ENCODE measurements at places on chromosomes 6 and 20.

DNA sequence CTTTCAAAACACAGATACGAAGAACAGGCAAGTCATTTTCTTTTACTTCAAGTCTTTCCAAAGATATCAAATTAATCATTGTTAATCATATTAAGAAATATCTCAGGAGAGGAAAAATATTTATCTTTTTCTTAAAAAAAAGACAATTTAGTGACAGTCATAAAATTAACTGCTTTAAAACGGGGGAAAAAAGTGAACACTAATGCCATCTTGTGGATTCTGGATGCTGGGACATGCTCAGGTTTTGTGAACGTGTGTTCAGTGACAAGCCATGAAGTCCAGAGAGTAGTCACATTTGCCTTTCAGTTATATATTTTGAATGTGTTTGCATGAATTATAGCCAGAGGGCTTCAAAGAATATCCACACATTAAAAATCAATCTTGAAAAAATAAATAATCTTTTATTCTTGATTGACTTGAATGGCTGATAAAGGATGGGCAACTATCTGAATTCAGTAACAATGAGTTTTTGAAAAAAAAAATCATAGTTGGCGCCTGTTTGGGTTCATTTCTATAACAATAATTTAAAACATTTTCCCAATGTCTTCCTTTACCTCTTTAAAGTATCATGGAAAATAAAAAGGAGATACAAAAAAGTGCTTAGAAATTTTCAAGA, 74.7 kb upstream of the NOX3 start:
- H3K27ac ChIP-seq = no peak overlapping the region
- H3K36me3 ChIP-seq = no peaks in the 10 kb centered on the region
- DNase-seq = peak; percentile 21
- H3K4me3 ChIP-seq = no peak overlapping the region
- H3K27me3 ChIP-seq = no peaks in the 10 kb centered on the region
- H3K4me1 ChIP-seq = no peaks in the 10 kb centered on the region

DNA sequence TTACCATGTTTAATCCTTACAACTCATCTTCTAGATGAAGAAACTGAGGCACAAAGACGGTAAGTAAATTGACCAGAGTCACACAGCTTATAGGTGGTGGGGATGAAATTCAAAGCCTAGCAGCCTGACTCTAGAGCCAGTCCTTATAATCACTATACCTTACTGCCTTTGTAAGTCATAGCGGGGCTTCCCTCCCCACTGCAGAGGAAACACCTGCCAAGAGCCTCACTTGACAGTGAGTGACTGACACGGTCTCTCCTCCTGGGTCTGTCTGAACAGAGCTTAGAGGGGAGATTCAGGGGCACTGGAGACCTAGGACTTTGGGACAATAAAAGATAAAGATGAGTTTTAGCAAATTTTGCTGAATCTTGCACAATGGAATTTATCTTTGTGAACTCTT, 12.8 kb downstream of the SUN5 start:
- no peak overlapping the region for H3K4me3 ChIP-seq
- no peaks in the 10 kb centered on the region for H3K36me3 ChIP-seq
- H3K27me3 ChIP-seq = no peaks in the 10 kb centered on the region
- H3K27ac ChIP-seq = no peak overlapping the region
- no peak for DNase-seq

GRCh38 chr6:50116797-50117542, 67.2 kb upstream of the DEFB112 start:
- no peaks in the 10 kb centered on the region for H3K27me3 ChIP-seq
- DNase-seq = no peak
- H3K4me1 ChIP-seq = no peaks in the 10 kb centered on the region
- H3K27ac ChIP-seq = no peak overlapping the region

DNA sequence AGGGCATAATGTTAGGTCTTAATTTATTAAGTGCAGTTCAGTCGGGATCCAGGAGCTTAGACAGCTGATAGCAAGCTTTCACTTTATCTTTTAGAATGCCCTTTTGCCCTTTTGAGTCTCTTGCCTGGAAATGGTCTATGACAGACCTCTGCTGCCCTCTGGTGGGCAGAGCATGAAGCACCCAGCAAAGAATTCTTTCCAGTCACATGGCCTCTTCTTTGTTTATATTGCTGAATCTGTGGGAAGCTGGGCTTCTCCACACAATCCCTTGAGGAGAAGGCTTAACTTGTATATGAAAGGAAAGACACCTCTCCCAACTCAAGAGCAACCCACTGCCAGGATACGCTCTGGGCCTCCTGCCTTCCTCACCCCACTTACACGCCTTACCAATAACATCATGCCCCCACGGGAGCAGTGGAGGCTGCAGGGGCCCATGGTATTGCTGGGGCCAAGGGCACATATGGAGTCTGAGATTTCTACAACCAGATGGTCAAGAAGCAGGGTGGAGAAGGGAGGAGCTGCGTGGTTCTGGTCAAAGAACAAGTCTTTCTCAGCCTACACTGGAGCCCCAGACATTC, 20.4 kb downstream of the WFDC3 start:
- no peak overlapping the region for H3K4me3 ChIP-seq
- DNase-seq = peak; percentile 62
- peaks cover 7% of the 10 kb centered on the region for H3K4me1 ChIP-seq
- no peaks in the 10 kb centered on the region for H3K27me3 ChIP-seq

DNA sequence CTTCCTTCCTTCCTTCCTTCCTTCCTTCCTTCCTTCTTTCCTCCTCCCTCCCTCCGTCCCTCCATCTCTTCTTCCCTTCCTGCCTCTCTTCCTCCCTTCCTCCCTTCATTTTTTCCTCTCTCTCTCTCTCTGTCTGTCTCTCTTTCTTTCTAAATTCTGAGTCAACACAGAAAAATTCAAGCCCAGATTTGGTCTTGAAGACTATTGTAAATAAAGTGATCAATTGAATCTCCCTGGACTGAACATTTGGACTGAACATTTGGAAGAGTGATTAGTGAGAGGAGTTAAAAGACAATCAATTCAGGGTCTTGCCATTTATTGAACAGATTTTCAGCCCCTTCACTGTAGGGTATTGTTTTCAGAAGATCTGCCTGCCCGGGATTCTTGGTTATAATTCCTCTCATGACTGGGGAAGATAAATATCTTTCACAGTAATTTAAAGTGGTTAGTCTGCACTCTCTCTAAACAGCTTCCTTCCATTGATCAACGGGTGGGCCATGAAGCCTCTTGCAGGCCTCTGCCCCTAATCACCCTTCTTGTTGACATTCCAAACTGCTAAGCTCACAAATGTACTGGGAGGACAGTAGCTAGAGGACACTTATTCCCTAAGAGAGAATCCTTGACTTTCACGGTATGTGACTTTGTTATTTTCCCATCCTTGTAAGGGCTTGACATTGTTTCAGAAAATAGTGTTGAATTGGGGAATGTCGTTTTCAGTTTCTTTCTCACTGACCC, 101.7 kb upstream of the BMP2 start:
- H3K4me3 ChIP-seq = no peak overlapping the region
- no peaks in the 10 kb centered on the region for H3K4me1 ChIP-seq
- no peak overlapping the region for H3K27ac ChIP-seq
- no peak for DNase-seq
- H3K27me3 ChIP-seq = no peaks in the 10 kb centered on the region
- no peaks in the 10 kb centered on the region for H3K36me3 ChIP-seq

GRCh38 chr6:109612268-109612667, 78.7 kb downstream of the AK9 start:
- no peaks in the 10 kb centered on the region for H3K27me3 ChIP-seq
- no peaks in the 10 kb centered on the region for H3K36me3 ChIP-seq
- no peaks in the 10 kb centered on the region for H3K4me1 ChIP-seq
- DNase-seq = no peak
- H3K27ac ChIP-seq = no peak overlapping the region

DNA sequence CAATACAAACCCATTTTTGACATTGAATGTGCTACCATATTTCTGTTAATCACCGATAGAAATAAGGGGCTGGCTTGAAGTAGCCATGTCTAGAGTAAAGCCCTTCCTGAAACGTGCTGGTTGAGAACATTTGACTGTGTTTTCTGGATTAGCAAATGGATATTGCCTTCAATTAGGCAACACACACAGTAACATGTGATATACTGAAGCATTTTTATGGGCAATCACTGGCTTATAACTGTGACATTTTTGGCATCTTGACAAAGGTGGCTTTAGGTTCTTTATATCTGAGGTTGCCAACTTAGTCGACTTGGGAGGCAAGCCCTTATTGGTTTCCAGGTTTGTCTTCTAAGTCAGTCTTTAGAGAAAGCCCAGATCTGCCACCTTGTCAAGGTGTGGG, 292.9 kb downstream of the BTBD3 start:
- no peaks in the 10 kb centered on the region for H3K4me1 ChIP-seq
- no peaks in the 10 kb centered on the region for H3K36me3 ChIP-seq
- no peaks in the 10 kb centered on the region for H3K27me3 ChIP-seq
- DNase-seq = no peak
- H3K27ac ChIP-seq = no peak overlapping the region
- H3K4me3 ChIP-seq = no peak overlapping the region

- no peaks in the 10 kb centered on the region for H3K27me3 ChIP-seq
- H3K4me3 ChIP-seq = no peak overlapping the region
- H3K36me3 ChIP-seq = no peaks in the 10 kb centered on the region
- no peak for DNase-seq
- H3K4me1 ChIP-seq = no peaks in the 10 kb centered on the region
- no peak overlapping the region for H3K27ac ChIP-seq
Observed at GRCh38 chr6:139903411-139904157, 529.1 kb upstream of the CITED2 start.

DNA sequence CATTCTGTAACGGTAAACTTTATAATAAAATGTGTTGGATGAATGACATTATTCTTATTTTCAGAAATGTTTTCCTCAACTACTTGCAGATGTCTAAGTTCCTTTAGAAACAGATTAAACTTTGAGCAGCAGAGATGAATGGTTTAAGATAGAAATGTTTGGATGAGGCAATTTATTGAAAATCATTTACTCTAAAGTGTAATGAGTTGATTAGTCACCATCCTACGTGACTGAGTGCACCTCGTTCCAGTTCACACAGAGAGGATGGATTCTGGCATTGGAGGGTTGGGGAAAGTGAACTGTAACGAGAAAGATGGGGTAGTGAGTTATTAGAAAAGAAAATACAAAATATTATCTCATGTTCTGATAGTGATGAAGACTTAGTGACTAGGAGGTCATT, 28.7 kb downstream of the SMPDL3A start:
- no peaks in the 10 kb centered on the region for H3K36me3 ChIP-seq
- H3K27me3 ChIP-seq = no peaks in the 10 kb centered on the region
- no peaks in the 10 kb centered on the region for H3K4me1 ChIP-seq

- no peaks in the 10 kb centered on the region for H3K27me3 ChIP-seq
- H3K4me3 ChIP-seq = no peak overlapping the region
- H3K4me1 ChIP-seq = no peaks in the 10 kb centered on the region
- no peak overlapping the region for H3K27ac ChIP-seq
Observed at GRCh38 chr20:17579369-17580039, 9.6 kb downstream of the DSTN start.

DNA sequence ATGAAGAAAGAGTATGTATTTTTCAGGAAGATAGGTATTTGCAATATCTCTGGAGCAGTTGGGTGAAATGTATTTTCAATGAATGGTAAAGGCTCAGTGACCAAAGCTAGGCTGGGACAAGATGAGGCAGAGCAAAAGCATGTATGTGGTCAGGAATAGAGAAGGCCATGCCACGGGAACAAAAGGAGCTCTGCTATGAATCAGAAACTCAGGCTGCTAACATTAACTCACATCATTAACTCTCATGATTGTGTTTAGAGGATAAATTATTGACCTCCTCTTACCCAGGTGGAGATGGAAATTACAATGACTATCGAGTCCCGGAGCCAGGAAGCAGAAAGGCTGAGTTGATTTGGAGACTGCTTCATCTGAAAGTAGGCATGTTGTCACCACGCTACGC, 220.2 kb downstream of the FUT9 start:
- H3K36me3 ChIP-seq = no peaks in the 10 kb centered on the region
- H3K4me3 ChIP-seq = no peak overlapping the region
- no peak overlapping the region for H3K27ac ChIP-seq

DNA sequence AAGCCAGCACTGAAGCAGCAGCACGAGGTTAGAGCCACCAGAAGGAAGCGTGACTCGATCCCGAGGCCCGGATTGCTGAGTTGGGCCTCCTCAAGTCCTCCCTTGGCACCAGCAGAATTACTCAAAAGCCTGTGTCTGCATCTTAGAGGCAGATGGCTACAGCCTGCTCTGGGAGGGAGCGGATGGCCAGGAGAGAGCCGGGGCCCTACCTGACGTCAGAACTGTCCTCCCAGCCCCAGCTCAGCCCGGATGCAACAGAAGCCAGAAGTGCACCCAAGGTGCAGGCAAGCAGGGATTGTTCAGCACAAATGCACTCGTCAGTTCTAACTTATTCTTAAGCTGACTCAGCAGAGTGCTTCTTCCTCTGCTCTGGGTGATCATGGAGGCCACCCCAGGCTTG, 155.5 kb upstream of the RPS6KA2 start:
- H3K4me1 ChIP-seq = no peaks in the 10 kb centered on the region
- no peak for DNase-seq
- H3K27me3 ChIP-seq = no peaks in the 10 kb centered on the region
- no peaks in the 10 kb centered on the region for H3K36me3 ChIP-seq

- H3K27me3 ChIP-seq = no peaks in the 10 kb centered on the region
- H3K36me3 ChIP-seq = no peaks in the 10 kb centered on the region
- H3K4me1 ChIP-seq = peaks cover 8% of the 10 kb centered on the region
- H3K4me3 ChIP-seq = no peak overlapping the region
- no peak overlapping the region for H3K27ac ChIP-seq
Observed at GRCh38 chr6:35371494-35372262, 29.3 kb downstream of the PPARD start.

GRCh38 chr20:18011951-18012645, 43.3 kb downstream of the MGME1 start:
- H3K27me3 ChIP-seq = no peaks in the 10 kb centered on the region
- no peak overlapping the region for H3K4me3 ChIP-seq
- peaks cover 11% of the 10 kb centered on the region for H3K4me1 ChIP-seq

- DNase-seq = no peak
- H3K27ac ChIP-seq = no peak overlapping the region
Observed at GRCh38 chr20:1790386-1790785, 104.8 kb upstream of the SIRPA start.

- H3K4me1 ChIP-seq = peaks cover 11% of the 10 kb centered on the region
- no peak overlapping the region for H3K27ac ChIP-seq
- peak overlapping the region; percentile 24 for H3K4me3 ChIP-seq
- H3K36me3 ChIP-seq = no peaks in the 10 kb centered on the region
- DNase-seq = peak; percentile 42
Observed at GRCh38 chr6:9398767-9399373, 963.5 kb upstream of the SLC35B3 start.

GRCh38 chr20:48837014-48837413, 9.2 kb upstream of the PREX1 start:
- H3K4me3 ChIP-seq = no peak overlapping the region
- no peak overlapping the region for H3K27ac ChIP-seq
- no peak for DNase-seq
- no peaks in the 10 kb centered on the region for H3K4me1 ChIP-seq

- no peaks in the 10 kb centered on the region for H3K27me3 ChIP-seq
- no peak for DNase-seq
- peaks cover 2% of the 10 kb centered on the region for H3K36me3 ChIP-seq
- peaks cover 3% of the 10 kb centered on the region for H3K4me1 ChIP-seq
- H3K27ac ChIP-seq = no peak overlapping the region
Observed at GRCh38 chr6:20538131-20538662, 3.9 kb downstream of the CDKAL1 start.
